ENCODE measurements at places on chromosomes 5 and 9. TPM values are rescaled to one million over a fixed set of nuclear protein-coding genes. Genes with fewer than 3 reads are reported as not detected.

The UBQLN1 gene
- total RNA-seq = 118 TPM

The PCDHGB6 gene
- total RNA-seq = 8.8 TPM

The DAB2IP gene
- total RNA-seq = 1.3 TPM

The PCDHGA12 gene
- total RNA-seq = 7.8 TPM

The APBA1 gene
- total RNA-seq = not detected

The ITGA2 gene
- total RNA-seq = not detected

The THBS4 gene
- total RNA-seq = 3.9 TPM

The LRRTM2 gene
- total RNA-seq = not detected

The C1QTNF2 gene
- total RNA-seq = not detected

The TLR4 gene
- total RNA-seq = 5.8 TPM

The SPATA31A3 gene
- total RNA-seq = not detected

The PAEP gene
- not detected for total RNA-seq

The VLDLR gene
- total RNA-seq = 31.5 TPM

The CAVIN4 gene
- 0.67 TPM for total RNA-seq

The GFI1B gene
- total RNA-seq = 6.5 TPM

The ASPN gene
- not detected for total RNA-seq

The C9orf153 gene
- total RNA-seq = not detected

The CCDC187 gene
- 0.34 TPM for total RNA-seq

The PCDHA1 gene
- total RNA-seq = not detected

The SEMA5A gene
- not detected for total RNA-seq

The INSYN2B gene
- not detected for total RNA-seq

The ACTBL2 gene
- not detected for total RNA-seq

The ADAMTS13 gene
- 0.34 TPM for total RNA-seq

The MZB1 gene
- 31.0 TPM for total RNA-seq

Measured in Karpas-422 (cell line).